WTC11 (cell line): ENCODE measurements at places on chromosomes 1 and 21. TPM values are rescaled to one million over a fixed set of nuclear protein-coding genes. Genes with fewer than 3 reads are reported as not detected.

- DNase-seq: no peak
Measured at GRCh38 chr1:32028746-32029145, 15.1 kb downstream of the KHDRBS1 start.

AUNIP gene
- 14.2 to 16.1 TPM (median 15.1 TPM) in 3 replicates for total RNA-seq

GPR3 gene
- 7.8 to 12.4 TPM (median 7.8 TPM) in 3 replicates for total RNA-seq

DNA sequence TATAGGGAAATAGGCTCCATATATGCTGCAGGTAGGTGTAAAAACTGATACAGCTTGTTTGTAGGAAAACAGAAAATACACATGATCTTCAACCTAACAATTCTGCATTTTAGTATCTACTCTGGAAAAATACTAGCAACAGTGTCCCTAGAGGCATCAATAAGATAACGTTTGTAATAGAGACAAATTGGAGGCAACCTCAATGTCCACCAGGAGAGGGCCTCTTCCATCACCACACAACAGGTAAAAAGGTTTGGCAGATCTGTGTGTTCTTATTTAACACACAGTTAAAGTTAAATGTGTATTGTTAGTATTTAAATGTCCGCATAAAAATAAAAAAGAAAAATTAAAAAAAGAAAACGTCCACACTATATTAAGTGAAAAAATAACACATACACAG is 5.4 kb downstream of the EIF2D start:
- no peak for DNase-seq

GJA4 gene
- 1.0 to 1.4 TPM (median 1.3 TPM) in 3 replicates for total RNA-seq

DNA sequence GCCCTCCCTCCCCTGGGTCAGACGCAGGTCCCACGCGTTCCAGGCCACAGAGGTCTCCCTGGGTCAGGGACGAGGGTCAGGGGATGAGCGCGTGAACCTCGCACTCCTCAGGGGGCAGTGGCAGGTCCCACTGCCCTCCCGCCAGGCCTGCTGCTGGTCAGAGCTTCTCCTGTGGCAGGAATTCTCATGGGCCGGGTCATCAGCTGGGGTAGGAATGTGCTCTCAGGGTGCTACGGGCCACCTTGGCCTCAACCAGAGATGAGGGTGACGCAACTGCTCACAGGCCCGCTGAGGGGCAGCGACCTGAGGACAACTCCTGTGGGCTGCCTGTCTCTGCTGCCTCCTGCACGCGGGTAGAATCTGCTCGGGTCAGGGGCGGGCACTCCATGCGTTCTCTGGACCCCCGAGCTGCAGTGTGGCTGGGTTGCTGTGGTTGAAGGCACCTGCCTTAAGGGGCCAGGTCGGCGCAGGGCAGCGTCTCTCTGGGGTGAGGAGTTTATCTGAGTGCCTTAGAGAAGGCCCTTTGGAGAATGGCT is 128.8 kb downstream of the PRDM16 start:
- DNase-seq: no peak

DNA sequence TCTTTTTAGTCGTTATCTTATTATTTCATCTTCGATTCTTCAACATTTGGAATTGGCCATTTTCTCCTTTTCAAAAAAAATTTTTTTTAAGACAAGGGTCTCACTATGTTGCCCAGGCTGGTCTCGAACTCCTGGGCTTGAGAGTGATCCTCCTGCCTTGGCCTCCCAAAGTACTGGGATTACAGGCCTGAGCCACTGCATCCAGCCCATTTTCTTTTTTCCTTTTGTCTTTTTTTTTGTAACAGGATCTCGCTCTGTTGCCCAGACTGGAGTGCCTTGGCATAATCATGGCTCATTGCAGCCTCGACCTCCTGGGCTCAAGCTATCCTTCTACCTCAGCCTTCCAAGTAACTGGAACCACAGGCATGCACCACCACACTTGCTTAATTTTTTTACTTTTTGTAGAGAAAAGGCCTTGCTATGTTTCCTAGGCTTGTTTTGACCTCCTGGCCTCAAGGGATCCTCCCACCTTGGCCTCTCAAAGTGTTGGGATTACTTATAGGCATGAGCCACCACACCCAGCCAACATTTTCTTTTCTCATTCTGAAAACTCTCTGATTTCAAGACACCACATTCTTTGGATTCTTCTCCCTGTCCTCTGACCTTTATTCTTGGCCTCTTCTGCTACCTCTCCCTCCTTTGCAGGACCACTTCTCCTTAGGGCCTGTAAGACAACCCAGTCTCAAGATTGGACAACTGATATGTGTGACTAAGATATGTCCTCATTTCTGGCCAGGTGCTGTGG is 6.0 kb upstream of the MAP1LC3C start:
- no peak for DNase-seq
